SK-N-DZ (cell line): ENCODE measurements at places on chromosomes 7 and 10.
A peak's percentile ranks its signal among the peaks of the same experiment; 100 is the strongest.

GRCh38 chr7:157795199-157795598 is 458.4 kb downstream of the DNAJB6 start:
- no peak for DNase-seq

DNA sequence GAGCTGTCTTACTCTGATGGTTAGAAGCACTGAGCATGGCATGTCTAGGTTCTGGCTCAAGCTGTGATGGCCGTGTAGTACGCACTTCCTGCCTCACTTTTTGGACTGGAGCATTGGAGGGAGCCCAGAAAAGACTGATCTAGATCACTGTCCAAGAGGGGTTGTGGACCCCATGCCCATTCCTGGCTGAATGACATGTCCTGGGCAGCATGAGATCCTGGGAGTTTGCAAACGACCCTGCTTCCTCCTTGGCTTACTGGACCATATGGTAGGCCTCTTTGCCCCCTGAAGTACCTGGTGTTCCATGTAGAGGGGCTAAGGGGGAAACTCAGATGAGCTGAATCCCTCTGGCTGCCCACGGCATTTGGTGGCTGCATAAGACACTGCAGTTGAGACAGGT is 36.7 kb downstream of the ARHGAP22 start:
- no peak for DNase-seq

GRCh38 chr10:326894-327635 is 191.8 kb downstream of the ZMYND11 start:
- DNase-seq: no peak

- no peak for DNase-seq
These were observed 41.9 kb downstream of the MKI67 start for GRCh38 chr10:128084364-128084763.

DNA sequence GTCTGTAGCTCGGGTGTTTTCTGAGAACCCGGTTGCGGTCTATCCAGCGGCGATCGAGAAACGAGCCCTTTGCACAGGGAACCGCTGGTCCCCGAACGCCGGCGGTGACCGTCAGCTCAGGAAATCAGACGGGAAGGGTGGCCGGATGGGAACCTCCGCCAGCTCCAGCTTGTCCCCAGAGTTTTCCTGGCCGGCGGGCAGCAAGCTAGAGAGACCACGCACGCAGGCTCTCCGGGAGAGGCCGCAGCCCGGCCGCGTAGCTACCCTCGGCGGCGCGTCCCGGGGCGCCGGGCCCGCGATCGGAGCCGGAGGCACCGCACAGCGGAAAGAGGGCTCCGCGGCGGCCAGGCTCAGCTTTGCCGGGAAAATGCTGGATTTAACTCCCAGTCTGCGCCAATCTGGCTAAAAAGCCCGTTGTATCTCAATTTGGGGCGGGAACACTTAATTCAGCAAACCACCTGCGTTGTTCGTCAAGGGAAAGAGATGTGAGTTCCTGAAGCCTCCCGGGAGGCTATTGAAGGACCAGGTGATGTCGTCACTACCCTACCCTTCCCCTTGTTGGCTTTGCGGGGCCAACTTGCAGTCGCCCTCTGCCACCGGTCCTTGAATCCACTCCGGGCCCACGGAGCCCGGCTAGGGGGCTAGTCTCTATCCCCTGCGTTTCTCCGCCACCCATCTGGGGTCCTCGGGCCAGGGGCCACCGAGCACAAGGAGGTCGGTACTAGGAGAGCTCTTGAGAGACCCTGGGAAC is 859 bp upstream of the CH25H start:
- DNase-seq: no peak

DNA sequence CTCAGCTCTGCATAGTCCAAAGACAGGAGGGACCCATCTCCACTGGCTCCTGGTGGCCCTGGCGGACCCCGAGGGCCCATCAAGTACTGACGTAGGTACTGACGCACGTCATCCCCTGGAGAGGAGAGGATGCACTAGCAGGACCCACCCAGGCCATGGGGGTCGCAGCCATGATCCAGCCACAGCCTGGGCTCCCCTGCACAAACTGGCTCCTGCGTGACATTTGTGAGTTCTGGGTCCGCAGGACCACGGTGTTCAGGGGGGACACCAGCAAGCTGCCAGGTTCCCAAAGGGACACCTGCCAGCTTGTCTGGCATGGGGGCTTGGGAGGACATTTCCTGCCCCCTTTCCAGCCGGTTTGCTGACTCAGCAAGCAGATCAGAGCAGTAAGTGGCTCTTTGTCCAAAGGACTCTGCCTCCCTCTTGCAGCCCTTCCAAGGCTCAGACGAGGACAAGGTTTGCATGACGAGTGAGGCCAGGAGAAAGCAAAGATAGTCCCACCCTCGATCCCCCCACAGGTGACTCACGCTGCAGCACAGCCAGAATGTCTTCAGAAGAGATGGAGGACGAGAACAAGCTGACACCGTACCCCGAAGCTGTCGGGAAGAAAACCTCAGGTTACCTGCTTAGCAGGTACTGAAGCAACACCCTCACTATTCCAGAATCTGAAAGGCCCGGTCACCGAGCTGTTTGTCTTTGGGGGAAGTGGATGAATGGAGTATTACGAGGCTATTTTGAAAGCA is 49.0 kb downstream of the COL17A1 start:
- no peak for DNase-seq

- no peak for DNase-seq
These were observed 44.2 kb downstream of the ZNF438 start for GRCh38 chr10:30987463-30987862.

DNA sequence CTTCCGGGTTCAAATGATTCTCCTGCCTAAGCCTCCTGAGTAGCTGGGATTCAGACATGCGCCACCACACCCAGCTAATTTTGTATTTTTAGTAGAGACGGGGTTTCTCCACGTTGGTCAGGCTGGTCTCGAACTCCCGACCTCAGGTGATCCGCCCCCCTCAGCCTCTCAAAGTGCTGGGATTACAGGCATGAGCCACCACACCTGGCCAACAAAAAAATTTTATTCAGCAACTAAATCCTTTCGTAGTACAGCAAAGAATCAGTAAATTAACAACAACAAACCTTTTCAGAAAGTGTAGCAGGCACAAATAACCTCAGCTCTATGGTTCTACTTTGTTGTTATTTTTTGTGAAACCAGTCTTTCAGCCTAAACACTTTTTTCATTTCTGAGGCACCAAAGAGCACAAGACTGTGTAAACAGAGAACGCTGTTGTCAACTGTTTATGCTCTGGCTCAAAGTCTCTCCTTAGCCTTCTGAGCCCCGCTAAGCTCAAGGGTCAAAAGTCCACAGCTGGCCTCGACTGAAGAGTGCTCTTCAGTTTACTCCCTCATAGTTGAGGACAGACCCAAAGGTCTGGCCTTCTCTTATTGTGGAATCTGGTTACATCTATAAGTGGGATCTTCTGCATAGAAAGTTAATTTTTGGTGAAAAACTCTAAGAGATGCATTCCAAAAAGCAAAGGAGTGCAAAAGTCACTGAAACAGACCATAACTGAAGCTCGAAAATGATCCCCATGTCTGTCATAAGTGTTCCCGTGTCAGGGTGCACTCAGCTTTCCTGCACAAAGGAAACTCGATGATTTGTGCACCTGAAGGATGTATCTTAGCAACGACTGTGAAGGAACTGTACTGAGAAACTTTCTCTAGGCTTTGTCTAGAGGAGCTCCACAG is 24.6 kb upstream of the DDX50 start:
- no peak for DNase-seq

DNA sequence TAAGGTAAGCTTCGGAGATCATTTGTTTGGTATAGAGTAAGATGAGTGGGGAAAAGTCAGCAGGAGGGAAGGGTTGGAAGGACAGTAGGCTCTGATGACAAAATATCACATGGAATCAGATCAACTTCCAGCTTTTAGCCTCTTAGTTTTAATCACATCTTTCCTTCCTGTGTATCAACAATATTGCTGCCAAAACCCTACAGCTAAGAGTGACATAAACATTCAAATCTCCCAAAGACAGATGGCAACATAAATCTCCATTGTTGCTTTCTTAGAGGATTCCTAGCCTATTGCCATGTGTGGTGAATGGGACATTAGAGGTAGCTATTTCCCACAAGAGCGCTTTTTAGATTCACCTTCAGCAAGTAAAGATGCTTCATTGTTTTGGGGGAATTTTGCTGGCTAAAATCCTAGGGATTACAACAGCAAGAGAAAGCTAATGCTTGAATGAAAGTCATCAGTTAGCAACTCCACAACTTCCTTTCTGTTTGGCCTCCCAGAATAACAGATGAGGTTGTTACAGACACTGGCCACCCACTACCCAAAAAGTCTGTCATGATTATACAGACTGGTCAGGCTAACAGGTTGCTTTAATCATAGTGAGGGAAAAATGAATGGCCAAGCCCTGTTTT is 35.2 kb upstream of the FZD1 start:
- no peak for DNase-seq

GRCh38 chr7:29940199-29940598 is 49.4 kb downstream of the SCRN1 start:
- DNase-seq: no peak

DNA sequence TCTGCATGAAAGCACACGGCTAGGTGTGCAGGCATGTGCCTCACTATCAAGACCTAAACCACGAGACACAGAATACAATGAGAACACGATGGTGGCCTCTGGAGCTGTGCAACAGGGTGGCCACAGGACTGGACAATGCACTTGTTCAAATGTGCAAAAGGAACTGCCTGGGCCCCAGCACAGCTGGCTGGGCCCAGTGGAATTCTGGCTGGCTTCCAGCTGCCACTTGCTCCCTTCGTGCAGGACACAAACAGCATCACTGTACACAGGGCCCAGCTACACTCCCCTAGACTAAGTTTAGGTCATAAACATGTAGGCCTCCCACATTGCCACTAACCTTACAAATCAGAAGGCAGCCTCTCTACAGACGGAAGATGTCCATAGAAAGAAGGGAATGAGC is 23.4 kb downstream of the DOCK4 start:
- DNase-seq: no peak

DNA sequence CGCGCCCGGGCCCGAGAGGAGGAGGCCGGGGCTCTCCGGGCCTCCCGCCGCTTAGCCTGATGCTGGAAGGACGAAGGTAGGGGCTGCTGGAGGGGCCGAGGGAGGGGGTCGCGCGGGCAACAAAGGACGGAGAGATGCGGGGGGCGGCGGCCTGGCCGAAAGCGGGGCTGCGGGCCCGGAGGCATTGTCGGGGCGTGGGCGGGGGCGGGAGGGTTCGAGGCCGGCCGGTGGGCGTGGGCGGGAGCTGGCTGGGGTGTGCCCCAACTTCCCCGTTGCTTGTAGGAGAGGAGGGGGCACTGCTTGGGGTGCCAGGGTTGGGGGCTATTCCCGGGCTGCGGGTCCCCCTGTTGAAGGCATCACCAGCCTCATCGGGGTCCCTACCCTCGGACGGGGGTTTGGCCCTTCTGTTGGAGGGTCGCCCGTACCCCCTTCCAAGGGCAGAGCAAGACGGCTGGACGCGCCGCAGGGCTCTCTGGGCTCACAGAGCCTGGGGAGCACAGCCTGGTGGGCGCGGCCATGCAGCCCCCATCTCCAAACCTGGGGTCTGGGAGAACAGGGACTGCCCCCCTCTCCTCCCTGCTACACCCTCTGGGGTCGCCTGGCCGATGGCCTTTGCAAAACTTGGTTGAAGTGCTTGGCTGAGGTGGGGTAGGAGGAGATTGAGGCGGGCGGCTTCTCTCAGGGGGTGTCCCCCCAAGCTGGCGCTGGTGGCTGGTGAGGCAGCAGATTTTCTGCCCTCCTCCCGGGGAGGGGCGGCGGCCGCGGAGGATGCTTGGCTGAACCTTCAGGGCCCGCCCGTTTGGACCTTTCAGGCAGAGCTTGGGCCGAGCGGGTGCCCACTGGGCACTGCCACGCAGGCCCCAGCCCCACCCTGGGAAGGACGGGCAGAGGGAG is 699 bp downstream of the CLIP2 start:
- no peak for DNase-seq

DNA sequence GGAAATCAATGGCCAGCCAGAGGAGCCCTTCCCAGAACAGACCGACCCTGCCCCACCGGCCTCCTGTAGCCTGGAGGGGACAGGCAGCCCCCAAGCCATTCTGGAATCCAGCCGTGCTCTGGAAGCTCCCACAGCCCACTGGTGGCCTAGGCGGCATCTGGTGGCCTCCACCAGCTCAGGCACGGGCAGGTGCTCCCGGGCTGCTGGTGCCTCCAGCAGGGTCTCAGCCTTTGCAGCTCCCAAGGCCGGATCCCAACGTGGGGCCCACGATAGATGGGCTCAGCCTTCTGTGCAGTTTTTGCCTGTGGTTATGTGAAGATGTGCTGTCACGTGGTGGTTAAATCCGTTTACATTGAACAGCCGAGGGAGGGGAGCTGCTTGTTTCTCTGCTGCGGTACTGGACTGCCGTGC is 44.4 kb downstream of the JAKMIP3 start:
- DNase-seq: peak; percentile 56

DNA sequence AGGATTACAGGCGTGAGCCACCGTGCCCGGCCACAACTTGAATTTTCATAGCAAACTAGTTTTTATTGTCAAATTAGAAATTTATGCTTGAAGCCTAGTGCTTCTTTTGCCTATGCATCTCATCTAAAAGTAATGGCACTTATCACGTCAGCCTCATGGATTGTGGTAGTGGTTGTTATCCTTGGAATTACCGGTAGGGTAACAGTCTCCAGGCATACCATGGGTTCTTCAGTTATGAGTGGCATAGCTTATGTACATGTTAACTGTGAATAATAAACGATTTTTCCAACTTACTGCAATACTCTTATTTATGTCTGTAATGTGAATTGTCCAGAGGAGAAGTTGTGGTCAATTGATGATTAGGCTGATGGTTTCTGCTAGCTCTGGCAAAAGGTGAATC is 63.1 kb downstream of the BMPR1A start:
- DNase-seq: no peak

- no peak for DNase-seq
These were observed 57.0 kb downstream of the CELF2 start for GRCh38 chr10:11074536-11075267.

DNA sequence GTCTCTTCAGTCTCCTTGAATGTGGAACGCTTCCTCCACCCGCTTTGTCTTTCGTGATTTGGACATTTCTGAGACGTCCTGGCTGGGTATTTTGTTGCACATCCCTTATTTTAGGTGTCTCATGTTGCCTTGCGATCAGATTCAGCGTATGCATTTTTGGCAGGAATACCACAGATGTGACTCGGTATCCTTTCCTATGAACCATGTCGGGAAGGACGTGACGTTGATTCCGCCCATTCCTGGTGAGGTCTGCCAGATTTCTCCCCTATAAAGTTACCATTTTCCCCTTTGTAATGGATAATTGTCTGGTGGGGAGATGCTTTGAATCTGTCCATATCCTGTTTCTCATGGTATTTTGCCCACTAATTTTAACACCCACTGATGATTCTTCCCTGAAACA is 49.6 kb downstream of the RBM17 start:
- no peak for DNase-seq
